Stimulated activated CD8-positive, alpha-beta memory T cell treated with anti-CD3 and anti-CD28 coated beads, Interleukin-2, amount 100 ng/mL, for 1 hour (primary cell): ENCODE measurements at places on chromosomes 1 and 21.
A peak's percentile ranks its signal among the peaks of the same experiment; 100 is the strongest.

GRCh38 chr1:174023440-174023839 lies 1.3 kb upstream of the RC3H1 start:
- DNase-seq: no peak

DNA sequence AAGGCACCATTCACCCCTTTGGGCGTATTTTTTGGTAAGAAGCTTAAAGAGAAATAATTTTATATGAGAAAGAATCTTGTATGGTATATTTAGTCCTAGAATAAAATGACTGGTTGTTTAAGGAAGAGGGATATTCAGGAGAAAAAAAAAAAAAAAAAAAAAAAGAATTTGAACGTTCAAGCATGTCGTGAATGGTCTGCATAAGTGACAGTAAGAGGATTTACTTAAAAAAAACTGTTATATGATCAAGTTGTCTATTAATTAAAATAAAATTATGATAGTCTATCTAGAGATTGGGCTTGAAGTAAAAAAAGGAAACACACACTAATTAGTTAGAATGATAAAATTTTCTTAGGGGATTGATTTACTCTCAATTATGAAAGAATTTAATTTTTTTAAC lies 11.7 kb upstream of the OR14I1 start:
- no peak for DNase-seq

DNA sequence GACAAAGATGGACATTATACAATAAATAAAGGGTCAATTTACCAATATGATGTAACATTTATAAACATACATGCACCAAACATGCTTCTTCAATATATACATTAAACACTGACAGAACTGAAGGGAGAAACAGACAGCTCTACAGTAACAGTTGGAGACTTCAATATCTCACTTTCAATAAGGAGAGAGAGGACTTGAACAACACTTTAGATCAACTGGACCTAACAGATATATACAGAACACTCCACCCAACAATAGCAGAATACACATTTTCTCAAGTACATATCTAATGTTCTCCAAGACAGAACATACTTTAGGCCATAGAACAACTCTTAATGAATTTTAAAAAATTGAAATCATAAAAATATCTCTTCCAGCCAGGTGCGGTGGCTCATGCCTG lies 50.6 kb upstream of the TTC39A start:
- DNase-seq: no peak

- DNase-seq: no peak
These were observed 295.0 kb upstream of the NCAM2 start for GRCh38 chr21:20703112-20703767.

- DNase-seq: no peak
These were observed 2.9 kb downstream of the VANGL2 start for GRCh38 chr1:160403244-160403643.

GRCh38 chr1:59295618-59296017 lies 1.3 kb upstream of the FGGY start:
- no peak for DNase-seq

DNA sequence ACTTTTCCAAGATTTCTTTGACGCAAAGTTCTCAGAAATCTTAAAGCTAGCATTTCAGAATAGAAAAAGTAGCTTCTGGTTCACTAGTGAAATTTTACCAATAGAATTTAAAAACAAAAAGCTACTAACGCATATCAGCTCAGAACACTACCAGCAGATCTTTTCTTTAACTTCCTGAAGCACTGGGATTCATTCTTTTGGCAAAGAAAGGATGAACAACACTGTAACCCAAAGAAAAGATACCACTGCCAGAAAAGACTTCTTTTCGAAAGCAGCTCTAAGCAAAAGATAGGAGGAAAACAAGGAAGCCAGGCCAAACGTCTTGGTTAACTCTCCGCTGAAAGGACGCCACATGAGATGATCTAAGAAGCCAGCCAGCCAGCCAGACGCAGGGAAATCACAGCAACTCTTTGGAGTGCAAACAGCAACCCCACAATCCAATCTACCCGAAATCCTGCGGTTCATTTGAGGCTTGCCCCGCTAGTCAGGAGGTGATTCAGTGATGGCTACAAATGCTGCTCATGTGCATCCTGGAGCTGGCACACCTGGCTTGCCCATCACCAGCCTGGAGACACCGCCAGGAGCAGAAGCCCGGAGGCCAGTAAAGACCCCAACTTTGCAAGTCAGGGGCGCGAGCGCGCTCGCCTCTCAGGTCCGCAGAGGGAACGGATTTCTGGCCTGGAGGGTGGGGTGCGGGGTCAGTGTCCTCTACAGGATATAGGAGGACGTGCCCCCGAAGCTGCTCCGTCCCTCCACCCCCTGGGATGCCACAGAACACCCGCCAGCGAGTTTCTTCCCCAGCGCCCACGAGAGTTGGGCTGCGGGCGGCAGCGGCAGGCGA lies 812 bp downstream of the NBPF1 start:
- DNase-seq: no peak

DNA sequence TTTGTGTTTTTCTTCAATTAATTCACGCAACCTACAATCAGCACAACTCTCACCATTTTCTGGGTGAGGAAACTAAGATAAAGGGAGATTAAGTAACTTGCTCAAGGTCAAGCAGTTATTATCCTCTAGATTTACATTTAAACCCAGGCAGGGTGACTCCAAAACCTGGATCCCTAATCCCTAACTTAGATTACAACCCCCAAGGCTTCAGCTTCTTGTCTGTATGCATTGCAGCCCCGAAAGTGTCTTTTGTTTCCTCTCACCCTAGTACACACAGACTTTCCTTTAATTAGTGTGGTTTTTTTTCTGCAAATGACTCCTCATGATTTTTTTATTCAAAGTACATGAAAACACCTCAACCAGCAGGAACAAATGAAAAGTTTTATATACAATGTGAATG lies 748.6 kb upstream of the ADGRL2 start:
- no peak for DNase-seq

GRCh38 chr1:117466761-117467160 lies 99.5 kb downstream of the MAN1A2 start:
- no peak for DNase-seq

DNA sequence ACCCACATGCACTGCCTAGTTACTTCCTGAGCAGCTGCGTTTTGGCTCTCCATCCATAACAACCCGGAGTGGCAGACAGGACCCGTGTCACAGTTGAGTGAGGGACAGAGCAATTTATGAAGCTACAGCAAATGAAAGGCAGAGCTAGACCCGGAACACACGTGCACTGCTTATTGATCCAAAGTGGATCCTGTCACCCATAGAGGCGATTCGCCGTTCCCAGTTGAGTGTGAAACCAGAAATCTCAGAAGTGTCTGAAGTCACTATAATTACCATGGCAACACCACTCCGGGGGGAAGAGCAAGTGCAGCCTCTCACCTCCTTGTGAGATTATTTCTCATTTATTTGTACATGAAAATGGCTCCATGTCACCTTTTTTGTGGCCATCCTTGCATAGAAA lies 365.2 kb downstream of the DSCAM start:
- no peak for DNase-seq

- no peak for DNase-seq
These were observed 29.3 kb downstream of the COP1 start for GRCh38 chr1:176177764-176178163.

- no peak for DNase-seq
These were observed 384.9 kb downstream of the NCAM2 start for GRCh38 chr21:21383126-21383525.

- no peak for DNase-seq
These were observed 1.3 kb downstream of the SLC41A1 start for GRCh38 chr1:205811660-205812059.

GRCh38 chr1:81296601-81297000 lies 504.1 kb upstream of the ADGRL2 start:
- no peak for DNase-seq

DNA sequence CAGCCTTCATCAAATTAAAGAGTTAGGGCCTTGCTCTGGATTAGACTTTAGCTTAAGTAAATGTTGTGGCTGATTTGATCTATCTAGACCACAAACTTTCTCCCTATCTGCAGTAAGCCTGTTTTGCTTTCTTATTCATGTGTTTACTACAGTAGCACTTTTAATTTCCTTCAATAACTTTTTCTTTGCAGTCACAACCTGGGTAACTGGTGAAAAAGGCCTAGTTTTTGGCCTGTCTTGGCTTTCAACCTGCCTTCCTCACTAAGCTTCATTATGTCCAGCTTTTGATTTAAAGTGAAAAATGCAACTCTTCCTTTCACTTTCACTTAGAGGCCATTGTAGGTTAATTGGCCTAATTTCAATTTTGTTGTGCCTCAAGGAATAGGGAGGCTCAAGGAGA lies 12.5 kb upstream of the LPGAT1 start:
- DNase-seq: no peak

DNA sequence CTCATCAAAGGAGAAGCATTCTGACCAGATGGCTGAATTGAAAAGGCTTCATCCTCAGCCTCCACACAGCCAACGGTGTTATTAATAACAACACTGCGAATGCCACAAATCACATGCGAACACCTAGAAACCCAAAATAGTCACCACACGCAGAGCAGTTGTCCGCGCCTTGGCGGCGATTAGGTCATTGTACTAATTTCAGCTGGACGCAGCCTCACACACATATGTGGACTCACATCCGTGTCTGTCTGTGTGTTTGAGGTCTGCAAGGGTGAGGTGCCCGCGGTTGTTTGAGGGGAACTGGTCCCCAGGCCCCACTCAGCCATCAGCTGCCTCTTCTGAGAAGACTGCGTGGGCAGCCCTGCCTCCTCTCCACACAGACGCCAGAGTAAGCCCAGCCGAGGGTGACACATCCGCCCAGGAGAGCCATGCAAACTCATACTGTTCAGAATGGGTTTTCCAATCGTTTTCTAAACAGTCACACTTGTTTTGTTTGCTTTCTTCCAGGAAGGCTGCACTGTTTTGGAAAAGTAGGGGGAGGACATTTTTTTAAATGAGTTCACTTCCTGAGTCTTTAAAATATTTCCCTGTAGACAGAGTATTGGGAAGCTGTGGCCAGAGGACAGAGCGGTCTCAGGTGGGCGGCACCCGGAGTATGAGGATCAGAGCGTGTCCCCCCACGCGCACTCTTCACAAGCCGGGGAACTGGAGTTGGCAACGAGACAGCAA lies 53.4 kb downstream of the TOMM20 start:
- DNase-seq: peak; percentile 47

- no peak for DNase-seq
These were observed 77.9 kb downstream of the NEK7 start for GRCh38 chr1:198234520-198235251.

GRCh38 chr1:206524739-206525364 lies 17.5 kb downstream of the RASSF5 start:
- DNase-seq: no peak

- no peak for DNase-seq
These were observed 452.8 kb upstream of the NCAM2 start for GRCh38 chr21:20545454-20545853.

DNA sequence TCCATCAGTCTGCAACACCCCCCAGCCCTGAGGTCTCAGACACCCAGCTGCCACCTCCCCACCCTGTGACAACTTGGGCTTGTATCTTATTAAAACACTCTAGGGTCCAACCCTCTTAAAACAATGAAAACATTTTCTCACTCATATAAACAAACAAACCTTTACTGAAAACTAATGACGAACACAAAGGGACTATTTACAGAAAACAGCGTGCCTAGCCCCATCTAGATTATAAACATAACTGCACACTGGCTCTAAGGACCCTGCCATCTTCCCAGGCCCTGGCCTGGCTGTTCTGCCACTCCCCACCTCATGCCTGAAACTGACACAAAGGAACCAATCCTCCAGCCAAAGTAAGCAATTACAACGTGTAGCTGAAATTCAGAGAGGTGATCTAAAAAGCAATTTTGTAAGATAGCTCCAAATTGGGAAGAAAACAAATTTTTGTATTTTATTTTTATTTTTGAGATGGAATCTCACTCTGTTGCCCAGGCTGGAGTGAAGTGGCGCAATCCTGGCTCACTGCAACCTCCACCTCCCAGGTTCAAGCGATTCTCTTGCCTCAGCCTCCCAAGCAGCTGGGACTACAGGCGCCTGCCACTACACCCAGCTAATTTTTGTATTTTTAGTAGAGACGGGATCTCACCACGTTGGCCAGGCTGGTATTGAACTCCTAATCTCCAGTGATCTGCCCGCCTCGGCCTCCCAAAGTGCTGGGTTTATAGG lies 40.9 kb downstream of the CAPZB start:
- DNase-seq: no peak

- no peak for DNase-seq
These were observed 72.6 kb downstream of the TTC3 start for GRCh38 chr21:37145635-37146111.
